ENCODE measurements at places on chromosomes 1 and 21.

DNA sequence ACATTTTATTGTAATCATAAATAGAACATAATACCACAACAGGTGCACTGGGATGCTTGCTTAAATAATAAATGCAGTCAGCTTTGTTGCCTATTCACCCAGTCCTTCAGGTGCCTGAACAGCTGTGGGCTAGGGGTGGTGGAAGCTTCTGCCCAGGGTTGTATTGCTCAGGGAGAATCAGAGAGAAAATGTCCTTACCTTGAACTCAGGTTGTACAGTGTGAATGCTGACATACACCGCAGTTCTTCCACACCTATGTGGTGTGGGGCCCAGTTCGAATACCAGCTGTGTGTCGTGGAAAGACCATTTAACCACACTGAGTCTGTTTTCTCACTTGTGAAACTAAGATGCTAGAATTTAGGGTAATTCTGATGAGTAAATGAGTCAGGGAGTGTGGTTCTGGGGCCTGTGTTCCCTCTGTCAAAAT lies 115.7 kb upstream of the ATP1A1 start:
- no peak for DNase-seq

DNA sequence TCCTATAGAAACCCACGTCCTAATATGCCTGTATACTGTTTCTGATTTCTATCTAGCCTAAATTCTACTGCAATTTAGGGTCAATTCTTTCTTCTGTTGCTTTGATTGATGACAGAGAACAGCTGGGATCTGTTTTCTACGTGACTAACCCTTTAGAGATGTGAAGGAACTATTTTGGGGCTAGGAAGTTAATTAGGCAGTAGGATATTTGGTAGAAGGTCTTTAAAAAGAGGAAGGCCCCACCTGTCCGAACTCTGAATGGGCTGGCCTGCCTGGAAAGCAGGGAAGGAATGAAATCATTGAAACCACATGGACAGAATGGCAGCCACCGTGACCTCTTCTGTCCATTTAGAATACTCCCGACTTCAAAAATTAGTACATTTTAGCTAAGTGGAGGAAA lies 21.0 kb downstream of the EIF2D start:
- no peak for DNase-seq

DNA sequence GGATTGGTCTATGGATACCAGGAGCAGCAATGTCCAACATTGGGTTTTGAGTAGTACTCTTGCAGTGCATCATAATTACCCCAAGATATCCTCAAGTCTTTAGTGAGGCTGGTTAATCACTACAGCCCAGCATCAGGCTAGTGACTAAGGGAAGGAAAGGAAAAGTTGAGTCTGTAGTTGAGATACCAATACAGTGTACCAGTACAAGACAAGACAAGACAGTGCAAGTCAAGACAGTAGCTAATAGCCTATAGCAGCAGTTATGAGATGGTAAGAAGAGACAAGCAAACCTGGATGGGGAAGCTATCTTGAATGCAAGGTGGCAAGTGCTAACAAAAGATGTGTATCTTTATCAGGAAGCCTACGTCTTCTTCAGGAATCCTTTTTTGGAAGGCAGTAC lies 13.3 kb upstream of the GNG12 start:
- no peak for DNase-seq

DNA sequence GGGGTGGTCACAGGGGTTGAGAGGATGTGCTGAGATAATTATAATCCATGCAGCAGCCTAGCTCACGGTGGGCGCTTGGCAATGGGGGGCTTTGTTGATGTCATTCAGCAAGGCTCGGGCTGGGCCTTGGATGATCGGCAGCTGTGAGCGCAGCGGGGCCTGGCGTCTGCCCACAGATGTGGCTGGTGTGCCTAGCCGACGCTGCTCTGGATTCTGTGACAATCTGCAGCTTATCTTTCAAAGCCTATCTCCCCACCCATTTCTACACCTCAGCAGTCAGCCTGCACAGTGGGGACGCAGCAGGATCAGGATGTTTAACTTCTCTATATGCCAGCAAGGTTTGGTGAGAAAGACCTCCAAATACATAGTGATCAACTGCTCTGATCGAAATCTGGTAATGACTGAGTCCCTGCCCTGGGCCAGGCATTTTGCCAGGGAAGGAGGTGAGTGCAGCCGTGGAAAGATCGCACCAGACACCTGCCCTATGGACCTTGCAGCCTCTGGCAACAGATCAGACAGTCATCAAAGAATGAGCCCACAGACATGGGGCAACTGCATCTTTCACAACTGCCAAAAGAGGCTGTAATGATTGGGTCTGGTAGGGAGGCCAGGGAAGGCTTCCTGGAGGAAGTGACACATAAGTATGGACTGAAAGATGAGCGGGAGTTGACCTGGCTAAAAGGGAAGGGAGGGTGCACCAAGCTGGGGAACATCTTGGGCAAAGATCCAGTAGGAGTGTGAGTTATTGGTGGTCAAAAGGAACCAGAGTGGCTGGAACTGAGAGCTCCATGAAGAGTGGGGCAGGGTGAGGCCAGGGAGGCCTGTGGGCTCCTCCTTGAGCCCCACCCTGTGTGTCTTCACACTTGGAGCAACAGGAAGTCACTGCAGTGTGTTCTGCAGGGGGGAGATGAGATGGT lies 35.3 kb downstream of the EPHB2 start:
- DNase-seq: peak; percentile 90

GRCh38 chr1:230037261-230037660 lies 29.8 kb upstream of the GALNT2 start:
- no peak for DNase-seq

All from iris pigment epithelial cell (primary cell).